ENCODE measurements at places on chromosomes 2 and 18.

DNA sequence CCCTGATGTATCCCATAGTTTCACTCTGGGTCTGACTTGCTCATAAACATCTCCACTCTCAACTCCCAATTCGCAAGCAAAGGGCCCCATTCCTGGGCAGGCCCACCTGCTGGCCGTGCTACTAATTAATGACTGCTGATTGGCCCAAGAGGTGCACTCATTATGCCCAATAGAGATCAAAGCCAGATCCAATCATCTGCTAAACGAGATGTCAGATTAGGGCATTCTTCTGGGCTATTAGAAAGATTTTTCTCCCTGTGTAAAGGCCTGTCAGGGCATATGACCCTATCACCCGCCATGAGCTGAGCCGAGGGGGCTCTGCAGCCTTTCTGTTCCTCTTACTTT, 103.4 kb upstream of the HAAO start:
- DNase-seq, result no peak

DNA sequence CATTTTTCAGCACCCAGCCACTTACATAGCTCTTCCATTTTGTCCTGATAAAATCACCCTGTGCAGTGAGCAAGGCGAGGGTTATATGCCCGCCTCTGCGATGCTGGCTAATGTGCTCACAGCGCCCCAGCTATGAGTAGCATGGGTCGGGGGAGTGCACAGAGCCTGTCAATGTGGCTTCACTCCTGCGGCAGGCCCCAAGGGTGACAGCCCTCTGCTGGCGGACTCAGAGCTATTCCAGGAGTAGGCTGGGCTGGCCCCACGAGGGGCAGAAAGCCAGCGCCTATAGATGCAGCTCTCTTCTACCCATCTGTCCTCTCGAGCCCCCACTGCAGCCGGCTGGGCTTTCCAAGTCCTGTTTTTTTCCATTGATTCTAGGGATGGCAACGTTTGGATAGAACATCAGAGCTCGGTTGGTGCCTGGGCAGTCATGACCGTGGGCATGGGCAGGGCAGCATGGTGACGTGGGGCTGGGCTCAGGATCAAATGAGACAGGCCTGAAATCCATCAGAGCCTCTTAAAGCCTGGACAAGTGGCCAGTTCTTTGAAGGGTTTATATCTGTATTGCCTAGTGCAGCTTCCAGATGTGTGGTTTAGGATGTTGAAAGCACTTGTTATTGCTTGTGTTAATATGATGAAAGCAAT, 134.7 kb downstream of the MCFD2 start:
- no peak for DNase-seq

DNA sequence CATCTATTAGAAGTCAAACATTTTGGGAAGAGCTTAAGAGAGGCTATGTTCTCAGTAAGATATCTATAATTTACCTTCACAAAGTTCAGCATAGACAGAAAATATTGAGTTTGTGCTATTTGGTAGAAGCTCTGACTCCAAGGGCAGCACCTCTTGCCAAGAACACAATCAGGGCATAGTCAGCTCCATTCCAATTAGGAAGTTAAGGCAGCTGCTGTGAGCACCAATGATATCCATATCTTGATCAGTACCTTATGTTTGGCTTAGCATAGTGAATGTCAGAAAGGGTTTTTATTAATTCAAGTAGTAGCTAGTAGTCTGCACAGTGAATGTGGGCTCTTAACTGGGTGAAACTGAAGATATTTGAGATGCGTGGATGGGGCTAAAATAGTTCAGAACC, 86.4 kb upstream of the SPRED2 start:
- no peak for DNase-seq

DNA sequence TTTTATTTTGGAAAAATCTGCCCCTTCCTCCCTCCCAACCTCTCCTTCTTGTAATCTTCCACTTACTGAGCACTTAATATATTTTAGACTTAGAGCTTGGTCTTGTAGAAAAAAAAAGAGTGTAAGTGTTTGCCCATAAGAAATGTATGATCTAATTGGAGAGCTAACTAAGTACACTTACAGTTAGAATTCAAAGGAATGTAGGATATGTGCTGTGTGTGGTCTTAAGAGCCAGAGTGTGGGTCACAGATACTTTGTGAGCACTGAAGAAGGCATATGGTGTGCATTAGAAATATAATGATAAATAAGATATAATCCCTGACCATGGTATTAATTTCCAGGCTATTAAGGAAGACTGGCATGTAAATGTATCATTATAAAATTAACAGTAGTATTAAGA, 91.8 kb upstream of the ZNF521 start:
- no peak for DNase-seq

GRCh38 chr2:74828543-74828942, 5.4 kb upstream of the HK2 start:
- DNase-seq, result no peak

- DNase-seq, result peak; percentile 49
Measured at GRCh38 chr2:143261986-143262385, 132.8 kb downstream of the ARHGAP15 start.

DNA sequence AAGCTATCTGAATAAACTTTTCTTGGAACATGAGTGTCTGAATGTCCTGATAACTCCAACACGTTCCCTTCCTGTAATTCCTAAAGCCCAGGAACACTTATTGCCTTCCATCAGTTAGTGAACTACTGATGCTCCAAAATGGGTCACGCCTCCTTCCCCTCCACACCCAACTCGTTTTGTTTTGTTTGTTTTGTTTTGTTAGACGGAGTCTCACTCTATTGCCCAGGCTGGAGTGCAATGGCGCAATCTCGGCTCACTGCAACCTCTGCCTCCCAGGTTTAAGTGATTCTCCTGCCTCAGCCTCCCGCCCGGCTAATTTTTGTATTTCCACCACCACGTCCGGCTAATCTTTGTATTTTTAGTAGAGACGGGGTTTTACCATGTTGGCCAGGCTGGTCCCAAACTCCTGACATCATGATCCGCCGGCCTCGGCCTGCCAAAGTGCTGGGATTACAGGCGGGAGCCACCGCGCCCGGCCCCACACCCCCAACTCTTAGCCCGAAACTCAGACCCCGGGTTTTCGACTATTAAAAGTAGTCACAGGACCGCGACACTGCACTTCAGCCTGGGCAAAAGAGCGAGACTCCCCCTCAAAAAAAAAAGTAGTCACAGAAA, 774 bp downstream of the IER3IP1 start:
- no peak for DNase-seq

DNA sequence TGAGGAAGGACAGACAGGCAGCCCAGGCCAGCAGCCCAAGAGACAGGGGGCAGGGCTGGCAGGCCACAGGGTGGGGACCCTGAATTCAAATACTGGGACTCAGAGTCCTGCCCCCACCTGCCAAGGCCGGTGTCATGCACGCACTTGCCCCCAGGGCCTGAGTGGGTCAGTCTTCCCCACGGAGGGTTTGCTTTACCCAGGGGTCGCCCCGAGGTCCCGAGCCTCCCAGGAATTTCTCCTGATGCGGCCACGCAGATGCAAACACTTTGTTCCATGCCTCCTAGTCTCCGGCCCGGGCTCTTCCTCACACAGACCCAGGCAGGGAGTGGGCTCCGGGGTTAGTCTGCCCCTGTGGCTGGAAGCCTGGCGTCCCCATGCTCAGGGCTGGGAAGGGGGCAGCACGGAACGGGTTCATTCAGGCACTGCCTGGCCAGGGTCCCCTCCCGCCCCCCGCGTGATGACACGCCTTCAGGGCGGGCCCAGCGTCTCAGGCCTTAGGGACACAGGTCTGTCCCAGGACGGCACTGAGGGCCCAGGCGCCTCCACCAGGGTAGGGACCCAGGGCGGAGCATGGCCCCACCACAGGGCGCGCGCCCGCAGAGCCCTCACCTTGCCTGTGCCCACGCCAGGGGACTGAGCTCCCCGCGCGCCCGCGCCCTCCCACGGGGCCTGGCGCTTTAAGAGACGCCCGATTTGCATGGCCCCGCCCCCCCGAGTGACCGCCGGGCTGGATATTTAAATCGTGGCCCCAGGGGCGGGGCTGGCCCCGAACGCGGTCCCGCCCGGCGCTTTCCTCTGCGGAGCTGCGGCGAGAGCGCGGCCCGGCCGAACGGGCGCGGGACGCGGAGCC, at the start of gene SNED1:
Gene SNED1, plus strand, starts transcription at position 763 of the 850 bp plus-strand sequence. CDS start 220 bp downstream, outside the sequence.
- peak; percentile 53 for DNase-seq

DNA sequence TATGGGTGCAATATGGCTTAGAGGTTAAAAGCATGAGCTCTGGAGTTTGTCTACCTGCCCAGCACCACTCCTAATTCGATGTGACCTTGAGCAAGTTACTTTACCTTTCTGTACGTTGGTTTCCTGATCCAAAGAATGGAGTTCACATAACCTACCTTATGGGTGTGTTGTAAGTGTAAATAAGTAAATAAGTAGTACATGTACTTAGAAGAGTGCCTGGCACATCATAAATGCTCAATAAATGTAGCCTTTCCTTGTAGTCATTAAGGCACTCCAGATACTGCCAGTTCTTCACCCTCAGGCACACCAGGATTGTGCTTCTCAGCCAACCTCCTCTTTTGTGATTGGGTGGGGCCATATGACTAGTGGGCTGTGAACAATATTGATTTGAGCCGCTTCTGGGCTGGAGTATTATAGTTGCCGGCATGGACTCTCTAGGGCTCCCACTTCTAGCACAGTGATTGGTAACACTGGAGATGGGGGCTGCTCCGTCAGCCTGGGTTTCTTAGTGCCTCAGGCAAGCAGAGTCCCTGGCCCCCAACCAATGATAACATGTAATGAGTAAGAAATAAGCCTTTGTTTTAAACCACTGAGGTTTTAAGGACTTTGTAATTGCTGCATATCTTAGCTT, 101.7 kb upstream of the NOSTRIN start:
- no peak for DNase-seq

- DNase-seq, result no peak
Measured at GRCh38 chr2:196171946-196172345, 568 bp upstream of the STK17B start.

GRCh38 chr18:10470429-10470828, 16.0 kb downstream of the APCDD1 start:
- DNase-seq, result no peak

DNA sequence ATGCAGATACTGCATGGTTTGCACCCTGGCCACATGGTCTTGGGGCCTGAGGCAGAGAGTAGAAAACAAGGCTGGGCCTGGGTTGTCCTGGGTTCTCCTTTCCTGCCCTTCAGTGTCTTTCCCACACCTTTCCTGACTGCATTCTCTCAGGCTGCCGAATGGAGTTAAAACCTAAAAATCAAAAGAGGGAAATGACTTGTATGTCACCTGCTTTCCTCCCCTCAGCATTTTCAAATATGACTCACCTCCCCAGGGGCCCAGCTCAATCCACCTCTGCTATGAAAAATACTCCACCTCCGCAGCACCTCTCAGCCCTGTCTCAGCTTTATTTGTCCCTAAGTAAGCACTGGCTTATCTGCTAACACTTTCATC, 457.8 kb upstream of the MEX3C start:
- DNase-seq, result no peak

GRCh38 chr18:55283309-55283708, 304.7 kb downstream of the TCF4 start:
- DNase-seq, result no peak

- no peak for DNase-seq
Measured at GRCh38 chr2:76958749-76959148, 563.4 kb downstream of the LRRTM4 start.

GRCh38 chr2:105144152-105144940, 97.2 kb upstream of the GPR45 start:
- no peak for DNase-seq

- no peak for DNase-seq
Measured at GRCh38 chr2:237431837-237432236, 17.9 kb upstream of the COL6A3 start.

DNA sequence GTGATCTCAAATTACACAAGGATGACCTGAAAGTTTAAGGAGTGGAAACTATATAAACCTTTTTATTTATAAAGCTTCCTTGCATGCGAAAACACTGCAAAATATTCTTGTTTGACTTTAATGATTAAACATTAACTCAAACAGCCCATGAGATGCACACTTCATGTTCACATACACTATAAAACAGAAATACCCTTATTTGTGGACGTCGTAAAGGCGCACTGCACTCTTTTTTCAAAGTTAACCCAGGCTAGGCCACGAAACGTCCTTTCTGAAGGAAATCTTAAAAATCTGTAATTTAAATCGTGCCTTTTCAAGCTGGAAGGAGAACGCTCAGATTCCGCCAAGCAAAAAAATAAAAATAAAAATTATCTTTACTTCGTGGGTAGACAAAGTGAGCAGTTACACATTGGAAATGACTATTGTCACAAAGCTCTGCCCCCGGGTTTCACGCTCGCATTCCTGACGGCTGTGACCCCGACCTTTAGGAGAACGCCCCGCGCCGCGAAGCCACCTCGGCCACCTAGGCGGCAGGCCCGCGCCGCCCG, 728 bp downstream of the FAM168B start:
- no peak for DNase-seq

- no peak for DNase-seq
Measured at GRCh38 chr2:47226132-47226922, 71.2 kb upstream of the STPG4 start.

DNA sequence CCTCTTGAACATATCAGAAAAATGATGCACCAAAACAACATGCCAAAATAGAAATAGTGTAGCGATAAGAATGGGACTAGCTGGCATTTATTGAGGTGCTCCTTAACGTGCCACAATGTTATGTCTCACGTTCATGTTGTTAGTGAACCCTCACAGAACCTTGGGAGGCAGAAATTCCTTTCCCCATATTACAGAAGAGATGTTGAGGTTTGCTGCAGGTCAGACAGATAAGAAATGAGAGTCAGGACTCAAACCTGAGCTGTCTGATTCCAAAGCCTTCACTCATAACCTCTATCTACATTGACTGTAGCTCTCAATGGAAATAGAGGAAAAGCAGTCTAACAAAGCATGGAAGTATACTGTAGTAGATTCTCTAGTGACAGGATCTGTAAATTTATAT, 163.3 kb upstream of the STK17B start:
- DNase-seq, result no peak

DNA sequence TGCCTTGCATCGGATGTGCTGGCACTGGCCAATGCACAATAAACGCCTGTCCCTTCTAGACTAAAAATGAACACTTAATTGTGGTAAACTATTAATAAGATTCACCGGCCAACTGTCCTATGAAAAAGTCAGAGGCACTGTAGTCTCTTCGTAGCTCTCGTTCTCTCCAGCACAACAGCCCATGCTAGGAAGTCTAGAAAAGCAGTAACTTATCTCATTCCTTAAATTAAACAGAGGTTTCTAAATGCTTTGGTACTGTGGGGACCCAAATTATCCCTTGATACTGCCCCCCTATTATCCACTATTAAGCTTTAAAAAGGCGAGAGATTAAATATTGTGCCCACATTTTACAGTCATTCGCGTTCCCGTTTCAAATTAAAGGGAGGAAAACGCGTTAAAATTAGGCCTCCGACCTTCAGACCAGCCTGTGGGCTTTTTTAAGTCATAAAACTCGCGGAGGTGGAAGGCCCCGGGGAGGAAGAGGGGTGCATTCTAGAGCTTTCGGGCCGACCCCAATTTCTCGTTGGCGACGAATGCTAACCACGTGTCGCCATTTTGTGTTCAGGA, 1.5 kb upstream of the PCBP1 start:
- no peak for DNase-seq

GRCh38 chr2:43119303-43119702, 107.1 kb downstream of the ZFP36L2 start:
- DNase-seq, result no peak

GRCh38 chr2:74682501-74682900, 28.5 kb downstream of the SEMA4F start:
- no peak for DNase-seq

- no peak for DNase-seq
Measured at GRCh38 chr2:237711458-237712150, 84.2 kb downstream of the LRRFIP1 start.
